Right ventricle myocardium superior (tissue), 1 donor: ENCODE measurements at places on chromosomes 5 and 9. TPM values are rescaled to one million over a fixed set of nuclear protein-coding genes. Genes with fewer than 3 reads are reported as not detected.

Gene RUSC2
- total RNA-seq, result 25.7 TPM

Gene REEP2
- total RNA-seq, result 6.1 TPM

- no peak for DNase-seq
Observed at GRCh38 chr5:11420969-11421368, 483.3 kb downstream of the CTNND2 start.

GRCh38 chr9:133964463-133964862, 27.7 kb downstream of the VAV2 start:
- DNase-seq, result no peak

DNA sequence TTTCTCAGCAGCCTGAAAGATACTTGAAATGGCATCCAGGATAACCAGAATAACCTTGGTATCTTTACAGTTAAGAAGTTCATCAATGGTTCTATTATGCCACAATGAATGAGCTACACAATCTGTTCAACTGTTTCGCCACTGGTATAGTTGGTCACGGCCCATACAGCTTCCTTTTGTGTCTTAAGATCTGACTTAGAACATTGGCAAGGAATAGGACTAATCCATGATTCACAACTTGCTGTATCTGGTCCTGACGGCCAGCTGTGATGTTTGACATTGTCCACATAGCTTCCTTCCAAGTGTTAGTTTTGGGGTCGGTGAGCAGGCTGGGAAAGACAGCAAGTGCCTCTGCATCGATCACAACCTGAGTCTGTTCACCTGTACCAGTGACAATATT, 113.3 kb upstream of the RAD23B start:
- DNase-seq, result no peak
